ENCODE measurements at places on chromosomes 3 and 15.
A peak's percentile ranks its signal among the peaks of the same experiment; 100 is the strongest.

DNA sequence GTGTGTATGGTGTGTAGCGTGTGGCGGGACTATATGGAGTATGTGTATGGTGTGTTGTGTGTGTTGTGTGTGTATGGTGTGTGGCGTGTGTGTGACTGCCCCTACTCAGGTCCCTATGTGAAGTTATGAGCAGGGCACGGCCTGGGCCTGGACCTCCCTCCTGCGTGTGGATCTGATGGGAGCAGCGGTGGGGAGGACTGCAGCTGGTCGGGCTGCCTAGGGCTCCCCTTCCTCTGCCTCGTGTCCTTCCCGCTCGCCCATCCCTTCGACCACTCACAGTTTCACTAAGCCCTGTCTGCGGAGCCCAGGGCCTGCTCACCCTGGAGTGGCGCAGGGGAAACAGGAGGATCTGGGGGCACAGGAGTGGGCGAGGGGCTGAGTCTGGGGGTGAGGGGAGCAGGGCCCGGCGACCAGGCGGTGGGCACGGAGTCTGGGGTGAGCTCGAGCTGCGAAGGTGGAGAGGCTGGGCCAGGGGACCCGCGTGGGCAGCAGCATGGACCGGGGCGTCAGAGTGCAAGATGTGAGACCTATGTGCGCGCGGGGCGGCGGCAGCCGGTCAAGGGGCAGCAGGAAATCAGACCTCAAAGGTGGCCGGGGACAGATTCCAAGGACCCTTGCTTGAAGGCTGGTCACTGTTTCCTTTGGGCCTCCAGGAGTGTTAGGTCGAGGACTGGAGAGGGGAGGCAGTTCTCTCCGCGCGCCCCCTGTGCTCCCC lies 26.6 kb downstream of the GABRA5 start:
- no peak for DNase-seq

- no peak for DNase-seq
Measured at GRCh38 chr15:71973366-71973765, 144.6 kb downstream of the MYO9A start.

GRCh38 chr3:167733961-167734497 lies 663 bp downstream of the PDCD10 start:
- no peak for DNase-seq

DNA sequence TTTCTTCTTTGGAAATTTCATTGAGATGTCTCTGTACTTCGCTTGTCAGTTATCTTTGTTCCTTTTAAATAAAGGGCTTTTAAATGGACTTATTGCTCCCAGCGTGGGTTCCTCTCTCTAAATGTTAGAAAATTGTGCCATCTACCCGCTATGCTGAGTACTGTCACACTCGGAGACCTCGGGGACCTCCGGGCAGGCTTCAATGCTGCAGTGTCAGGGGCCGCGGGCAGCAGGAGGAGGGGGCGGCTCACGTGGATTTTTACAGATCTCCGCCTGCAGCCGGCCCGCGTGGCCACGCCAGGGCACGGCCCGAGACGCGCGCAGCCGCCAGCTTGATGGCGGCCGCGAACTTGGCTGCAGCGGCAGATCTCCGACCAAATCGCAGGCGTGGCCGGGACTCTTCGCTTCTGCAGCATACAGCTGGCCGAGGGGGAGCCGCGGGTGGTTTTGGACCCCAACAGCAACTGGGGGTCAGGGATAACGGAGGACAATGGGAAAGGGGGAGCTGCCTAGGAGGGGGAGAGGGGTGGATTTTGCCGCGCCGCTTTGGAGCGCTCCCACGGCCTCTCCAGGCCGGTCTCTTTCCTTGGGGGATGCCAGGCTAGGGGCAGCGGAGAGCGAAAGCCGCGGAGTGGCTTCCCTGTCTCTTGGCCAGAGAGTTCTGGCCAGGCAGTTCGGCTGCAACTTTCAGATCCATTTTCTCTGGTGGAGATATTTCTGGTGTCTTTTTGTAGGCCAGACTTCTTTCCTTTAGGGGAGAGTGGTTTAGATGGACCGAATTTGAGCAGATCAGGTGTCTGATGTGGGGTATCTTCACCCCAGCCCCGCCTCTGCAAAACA lies 15.3 kb downstream of the NR2F2 start:
- DNase-seq: peak; percentile 46

- no peak for DNase-seq
Measured at GRCh38 chr3:133568294-133569014, 5.0 kb upstream of the CDV3 start.

DNA sequence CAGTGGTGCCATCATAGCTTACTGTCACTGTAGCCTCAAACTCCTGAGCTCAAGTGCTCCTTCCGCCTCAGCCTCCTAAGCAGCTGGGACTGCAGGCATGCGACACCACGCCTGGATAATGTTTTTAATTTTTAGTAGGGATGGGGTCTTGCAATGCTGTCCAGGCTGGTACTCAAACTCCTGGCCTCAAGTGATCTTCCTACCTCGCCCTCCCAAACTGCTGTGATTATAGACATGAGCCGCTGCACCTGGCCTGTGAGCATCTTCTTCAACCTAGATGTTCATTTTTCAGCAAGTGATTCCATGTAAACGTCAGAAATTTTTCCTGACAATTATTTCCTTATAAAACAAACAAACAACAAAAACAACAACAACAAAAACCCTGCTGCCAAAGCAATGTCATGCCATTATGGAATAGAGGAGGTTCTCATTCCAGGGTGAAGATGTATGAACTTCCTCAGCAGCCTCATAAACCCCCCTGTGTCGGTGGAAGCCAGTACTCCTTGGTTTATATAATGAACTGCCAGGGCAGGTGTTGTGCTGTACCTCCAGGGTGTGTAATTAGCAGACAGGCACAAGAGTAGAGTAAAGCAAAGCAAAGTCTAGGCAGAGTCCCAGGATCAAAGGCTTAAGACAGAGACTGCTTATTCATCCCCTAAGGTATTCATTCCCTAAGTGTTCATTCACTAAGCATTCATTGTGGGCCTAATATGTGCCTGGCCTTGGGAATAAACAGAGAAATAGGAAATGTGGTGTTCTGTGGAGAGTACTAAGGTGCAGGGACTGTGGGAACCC lies 44.6 kb downstream of the NR2C2 start:
- no peak for DNase-seq
